ENCODE measurements at places on chromosomes 1 and 21. TPM values are rescaled to one million over a fixed set of nuclear protein-coding genes. Genes with fewer than 3 reads are reported as not detected.
A peak's percentile ranks its signal among the peaks of the same experiment; 100 is the strongest.

DNA sequence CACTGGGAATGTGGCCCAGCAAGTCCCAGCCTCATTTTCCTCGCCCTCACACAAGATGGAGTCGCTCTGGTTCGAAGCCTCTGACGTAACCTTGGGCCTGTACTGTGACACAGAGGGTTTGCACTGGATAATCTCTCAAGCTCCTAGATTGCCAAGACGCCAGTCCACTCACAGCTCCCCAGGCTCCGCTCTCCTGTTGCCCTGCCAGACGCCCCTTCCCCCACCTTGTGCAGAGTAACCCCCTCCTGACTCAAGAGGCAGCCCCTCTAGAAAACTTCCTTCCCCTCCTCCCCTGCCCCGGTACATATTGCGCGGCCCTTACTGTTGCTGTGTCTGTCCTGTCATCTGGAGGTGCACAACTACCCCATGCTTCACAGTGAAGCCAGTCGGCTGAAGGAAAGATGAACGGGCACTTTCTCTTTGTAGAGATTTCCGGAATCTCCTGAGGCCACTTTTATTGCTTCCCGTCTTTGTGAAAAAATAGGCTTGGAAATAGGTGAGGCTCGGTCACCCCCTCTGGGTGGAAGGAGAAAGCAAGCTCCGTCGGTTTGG is 981 bp upstream of the KIAA1614 start:
- no peak for DNase-seq

- DNase-seq: peak; percentile 86
Observed at GRCh38 chr1:54886724-54887664, at the start of gene DHCR24. Gene DHCR24 (minus strand): TSS chr1:54887195. CDS start chr1:54887119, 76 bp downstream.

The PCAT6 gene
- 2.8 TPM for polyA plus RNA-seq

GRCh38 chr21:39663742-39664492 is 51.2 kb downstream of the B3GALT5 start:
- DNase-seq: no peak

DNA sequence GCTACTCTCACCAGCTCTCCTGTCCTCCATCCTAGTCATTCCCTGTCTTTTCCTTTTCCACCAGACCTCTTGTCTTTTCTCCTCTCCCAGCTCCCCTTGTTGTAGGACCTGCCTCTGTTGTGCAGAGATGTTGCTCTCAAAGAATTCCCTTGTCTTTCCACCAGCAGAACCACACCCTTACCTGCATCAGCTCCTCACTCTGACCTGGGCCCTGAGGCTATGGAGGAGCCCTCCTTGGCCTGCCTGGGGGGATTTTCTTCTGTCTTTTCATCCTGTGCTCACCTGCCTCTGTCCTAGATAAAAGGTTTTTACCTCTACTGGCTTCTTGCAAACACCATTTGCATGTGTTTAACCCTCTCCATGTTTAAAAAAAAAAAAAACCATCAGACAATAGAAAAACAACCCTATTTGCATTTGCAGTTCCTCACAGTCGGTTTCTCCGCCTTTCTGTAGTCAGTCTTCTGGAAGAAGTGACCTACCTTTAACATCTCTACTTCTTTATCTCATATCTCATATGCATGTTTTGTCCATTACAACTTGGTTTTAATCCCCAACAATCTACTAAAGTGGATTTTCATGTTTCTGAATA is 12.1 kb downstream of the FCRL5 start:
- DNase-seq: no peak

DNA sequence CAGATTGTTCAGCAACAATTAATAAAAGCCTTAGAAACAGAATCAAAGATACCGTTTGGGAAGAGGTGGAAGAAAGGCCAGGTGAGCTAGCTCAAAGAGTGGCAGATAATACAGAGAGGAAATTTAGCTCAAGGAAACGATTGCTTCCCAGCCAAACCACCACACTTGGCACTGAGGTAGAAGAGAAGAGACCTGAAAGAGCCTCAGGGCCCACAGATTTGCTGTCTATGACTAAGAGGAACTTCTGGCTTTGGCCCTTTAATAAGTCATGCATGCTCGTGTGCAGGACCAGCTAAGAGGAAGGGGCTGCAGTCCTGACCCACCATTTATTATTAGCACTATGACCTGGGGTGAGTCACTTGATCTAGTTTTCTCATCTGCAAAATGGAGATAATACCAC is 72.8 kb upstream of the BCL10 start:
- no peak for DNase-seq

GRCh38 chr1:185533596-185533995 is 200.6 kb upstream of the HMCN1 start:
- no peak for DNase-seq

The ATP13A2 gene
- 14.7 TPM for polyA plus RNA-seq

- DNase-seq: peak; percentile 91
Observed at GRCh38 chr1:192489748-192490147, 85.8 kb upstream of the RGS1 start.

Data from muscle of back (tissue), 13 donors.